Forelimb muscle (tissue), 1 donor: ENCODE measurements at places on chromosomes 6 and 20.

GRCh38 chr6:46996860-46997641, 45.1 kb downstream of the ADGRF1 start:
- DNase-seq = no peak

GRCh38 chr6:159716247-159717096, 10.8 kb upstream of the WTAP start:
- no peak for DNase-seq

GRCh38 chr6:152368751-152369624, 268.2 kb downstream of the SYNE1 start:
- peak; percentile 53 for DNase-seq

DNA sequence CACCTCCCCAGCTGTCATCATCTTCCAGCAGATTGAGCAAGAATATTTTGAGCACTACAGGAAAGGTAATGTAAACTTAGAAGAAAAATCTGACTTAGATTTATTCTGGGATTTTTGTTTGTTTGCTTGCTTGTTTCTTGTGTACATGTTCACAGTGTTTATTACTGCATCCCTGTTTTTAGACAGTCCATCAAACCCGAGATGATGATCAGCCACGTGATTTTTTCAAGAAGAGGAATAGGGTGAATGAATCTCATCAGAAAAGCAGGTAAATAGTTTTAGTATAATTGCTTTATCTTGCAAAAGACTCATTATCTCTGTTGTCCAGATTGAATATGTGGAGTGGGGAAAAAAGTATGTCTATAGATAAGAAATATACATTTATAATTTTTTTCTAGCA, 2.1 kb downstream of the FAM217B start:
- no peak for DNase-seq

DNA sequence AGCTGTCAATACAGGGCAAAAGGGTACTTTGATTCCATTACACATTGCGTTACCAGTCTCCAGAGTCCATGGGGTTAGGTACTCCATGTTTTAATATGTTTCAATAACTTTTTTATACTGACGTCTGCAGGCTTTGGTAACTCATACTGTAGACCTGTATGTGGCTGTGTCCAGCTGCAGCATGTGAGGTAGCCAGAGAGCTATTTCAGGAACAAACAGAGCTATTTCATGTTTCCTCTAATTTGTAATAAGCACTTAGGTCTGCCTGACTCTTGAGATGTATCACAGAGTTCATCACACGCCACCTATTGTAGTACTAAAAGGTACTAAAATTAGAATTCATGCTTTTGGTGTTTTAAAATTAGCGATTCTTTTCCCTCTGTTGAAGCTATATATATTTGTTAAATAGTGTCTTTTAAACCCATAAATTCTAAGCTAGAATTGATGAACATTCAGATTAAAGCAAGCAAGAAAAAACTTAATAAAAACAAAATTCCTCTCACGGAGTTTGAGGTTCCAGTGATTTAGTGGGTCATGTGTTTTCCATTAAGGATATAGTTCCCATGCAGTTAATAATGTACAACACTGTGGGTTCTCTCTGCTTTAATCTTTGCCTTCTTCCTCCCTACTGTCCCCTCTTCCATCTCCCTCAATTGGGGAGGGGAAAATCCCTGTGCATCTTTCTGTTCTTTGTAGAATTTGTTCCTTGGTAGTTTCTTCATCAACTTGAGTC, 37.0 kb downstream of the FOXO3 start:
- DNase-seq = no peak

DNA sequence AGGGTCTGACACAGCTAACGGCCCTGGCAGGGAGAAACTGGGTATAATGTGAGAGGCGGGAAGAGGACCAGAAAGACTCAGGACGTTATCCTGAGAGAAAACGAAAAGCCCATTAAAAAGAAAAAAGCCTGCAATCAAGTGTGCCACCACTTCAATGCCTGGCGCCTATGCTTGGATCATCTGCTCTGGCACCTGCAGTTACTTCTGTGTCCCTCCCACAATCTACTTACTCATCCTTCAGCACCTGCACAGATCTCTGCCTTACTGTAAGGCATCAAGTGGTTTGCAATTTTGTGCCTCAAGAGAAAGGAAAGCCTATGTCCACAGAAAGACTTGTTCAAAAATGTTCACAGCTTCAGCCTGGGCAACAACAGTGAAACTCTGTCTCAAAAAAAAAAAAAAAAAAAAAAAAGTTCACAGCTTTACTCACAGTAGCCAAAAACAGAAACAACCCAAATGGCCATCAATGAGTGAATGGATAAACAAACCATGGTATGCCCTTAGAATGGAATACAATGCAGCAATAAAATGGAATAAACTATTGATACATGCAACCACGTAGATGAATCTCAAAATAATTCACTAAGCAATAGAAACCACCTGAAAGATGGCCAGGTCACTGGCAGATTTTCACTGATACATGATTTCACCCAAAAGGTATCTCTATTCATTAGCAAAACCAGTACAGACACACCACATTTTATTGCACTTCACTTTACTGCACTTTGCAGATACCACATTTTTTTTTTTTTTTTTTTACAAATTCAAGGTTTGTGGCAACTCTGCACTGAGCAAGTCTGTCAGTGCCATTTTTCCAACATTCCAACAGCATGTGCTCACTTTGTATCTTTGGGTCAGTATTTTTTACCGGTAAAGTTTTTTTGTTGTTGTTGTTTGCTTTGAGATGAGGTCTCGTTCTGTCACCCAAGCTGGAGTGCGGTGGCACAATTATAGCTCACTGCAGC, 48.6 kb downstream of the ABHD12 start:
- no peak for DNase-seq

DNA sequence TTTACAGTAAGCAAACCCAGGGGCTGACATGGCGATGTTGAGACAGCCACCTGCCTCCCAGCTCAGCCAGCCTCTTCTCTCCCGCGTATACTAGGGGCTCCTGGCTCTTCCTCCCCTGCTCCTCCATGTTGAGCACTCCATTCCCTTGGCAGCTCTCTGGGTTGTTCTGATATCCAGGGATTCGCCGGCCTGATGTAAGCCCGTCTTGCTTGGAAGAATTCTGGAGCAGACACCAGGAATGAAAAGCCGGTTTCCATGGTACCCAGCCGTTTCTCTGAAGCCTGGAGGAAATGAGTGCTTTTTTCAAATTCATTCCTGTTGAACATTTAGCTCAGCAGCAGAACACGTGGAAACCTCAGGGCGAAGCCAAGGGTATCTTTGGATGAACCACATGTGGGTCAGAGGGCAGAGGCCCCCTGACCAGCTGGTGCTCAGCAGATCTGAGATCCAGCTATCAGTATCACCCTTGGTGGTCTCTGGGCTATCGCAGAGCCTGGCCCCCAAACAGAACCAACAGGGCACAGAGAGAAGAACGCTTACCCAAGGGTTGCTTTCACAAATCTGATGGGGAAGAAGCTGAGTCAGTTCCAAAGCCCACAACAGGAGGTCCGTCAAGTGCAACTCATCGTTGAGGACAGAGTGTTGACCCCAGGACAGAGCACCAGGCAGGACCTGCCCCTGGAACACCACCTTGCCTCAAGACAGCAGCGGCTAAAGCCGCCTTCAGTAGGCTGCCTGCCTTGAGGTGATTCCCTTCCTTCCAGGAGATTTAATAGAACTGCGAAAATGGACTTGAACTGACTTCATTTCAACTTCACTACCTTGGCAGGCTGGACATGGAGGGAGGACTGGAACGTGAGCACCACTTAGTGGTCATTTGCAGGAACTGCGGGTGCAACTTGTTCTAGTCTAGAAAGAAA, 96.1 kb upstream of the RIN2 start:
- peak; percentile 65 for DNase-seq
